Midbrain (tissue), 1 donor: ENCODE measurements at places on chromosomes 2 and 18.

GRCh38 chr2:145036421-145037011 lies 516.6 kb upstream of the ZEB2 start:
- no peak for DNase-seq

DNA sequence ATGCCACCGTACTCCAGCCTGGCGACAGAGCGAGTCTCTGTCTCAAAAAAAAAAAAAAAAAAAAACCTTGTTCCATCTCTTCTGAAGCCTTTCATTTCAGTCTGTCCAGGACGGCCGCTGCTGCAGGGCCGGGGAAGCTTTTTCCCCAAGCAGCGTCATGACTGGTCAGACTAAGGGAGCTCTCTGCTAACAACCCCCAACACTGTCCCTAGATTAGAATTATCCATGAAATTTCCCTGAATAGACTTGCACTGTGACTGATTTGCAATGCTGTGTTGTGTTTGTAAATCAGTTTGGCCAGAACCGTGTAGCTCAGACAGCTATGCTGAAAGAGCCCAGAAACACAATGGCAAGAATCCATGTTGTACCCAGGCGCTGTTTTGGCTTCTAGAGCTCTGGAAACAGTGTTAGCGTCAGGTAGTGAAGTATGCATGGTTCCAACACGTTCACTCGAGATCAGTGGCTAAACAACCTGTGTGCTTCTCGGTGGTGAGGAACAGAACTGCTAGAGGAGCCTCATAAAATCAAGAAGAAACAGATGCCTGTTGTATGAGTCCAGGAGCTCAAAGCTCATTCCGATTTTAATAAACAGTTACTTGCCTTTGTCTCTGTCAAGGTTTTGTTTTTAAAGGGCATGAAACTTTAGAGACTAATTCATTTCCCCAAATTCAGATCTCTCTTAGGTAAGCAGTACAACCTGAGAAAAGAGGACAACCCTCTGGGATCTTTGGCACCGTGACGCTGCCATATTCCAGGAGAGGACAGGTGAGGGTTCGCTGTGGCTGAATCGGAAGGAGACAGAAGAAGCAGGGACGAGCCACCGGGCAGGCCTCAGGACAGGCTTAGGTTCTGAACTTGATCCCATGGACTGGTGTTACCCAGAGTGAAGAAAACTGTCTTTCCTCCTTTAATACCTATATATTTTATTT lies 43.5 kb downstream of the GORASP2 start:
- DNase-seq: no peak

- no peak for DNase-seq
Observed at GRCh38 chr2:221612161-221612560, 40.1 kb upstream of the EPHA4 start.

- no peak for DNase-seq
Observed at GRCh38 chr2:21693081-21693480, 569.3 kb downstream of the TDRD15 start.

- no peak for DNase-seq
Observed at GRCh38 chr2:128833664-128834027, 515.0 kb upstream of the HS6ST1 start.

DNA sequence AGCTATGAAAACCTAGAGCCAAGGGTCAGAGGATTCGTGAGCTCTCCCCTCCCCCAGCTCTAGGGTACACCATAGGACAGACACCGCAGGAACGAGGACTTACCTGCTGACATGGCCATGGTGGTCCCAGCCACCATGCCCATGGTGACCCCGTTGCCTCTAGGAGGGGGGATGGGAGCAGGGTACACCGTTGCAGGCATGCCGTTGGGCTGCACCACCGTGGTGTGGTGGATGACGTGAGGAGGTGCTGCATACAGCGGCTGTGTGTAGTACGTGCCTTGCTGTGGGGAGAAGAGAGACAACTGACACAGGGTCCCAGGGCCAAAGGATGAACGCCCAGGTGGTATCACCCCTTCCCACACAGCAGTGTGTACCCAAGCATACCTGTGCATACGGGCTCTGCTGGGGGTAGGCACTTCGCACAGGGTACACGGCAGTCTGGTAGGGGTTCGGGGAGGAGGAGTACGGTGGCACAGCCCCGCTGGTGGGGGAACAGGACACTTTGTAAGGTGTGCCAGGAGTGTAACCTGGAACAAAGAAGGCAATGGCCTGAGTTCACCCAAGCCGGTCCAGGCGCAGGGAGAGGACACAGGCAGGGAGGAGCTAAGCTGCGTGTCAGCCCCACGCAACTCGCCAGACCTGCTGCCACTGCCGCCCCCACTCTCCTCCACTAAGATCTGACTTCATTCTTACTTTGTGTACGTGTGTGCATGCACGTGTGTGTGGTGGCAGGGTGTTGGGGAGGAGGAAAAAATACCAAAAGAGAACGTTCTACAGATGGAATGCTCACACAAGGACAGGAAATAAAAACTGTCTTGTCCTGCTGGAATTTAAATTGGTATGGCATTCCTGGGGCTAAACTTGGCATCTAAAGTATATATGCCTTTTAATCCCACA lies 37.8 kb downstream of the FAM168B start:
- DNase-seq: no peak

DNA sequence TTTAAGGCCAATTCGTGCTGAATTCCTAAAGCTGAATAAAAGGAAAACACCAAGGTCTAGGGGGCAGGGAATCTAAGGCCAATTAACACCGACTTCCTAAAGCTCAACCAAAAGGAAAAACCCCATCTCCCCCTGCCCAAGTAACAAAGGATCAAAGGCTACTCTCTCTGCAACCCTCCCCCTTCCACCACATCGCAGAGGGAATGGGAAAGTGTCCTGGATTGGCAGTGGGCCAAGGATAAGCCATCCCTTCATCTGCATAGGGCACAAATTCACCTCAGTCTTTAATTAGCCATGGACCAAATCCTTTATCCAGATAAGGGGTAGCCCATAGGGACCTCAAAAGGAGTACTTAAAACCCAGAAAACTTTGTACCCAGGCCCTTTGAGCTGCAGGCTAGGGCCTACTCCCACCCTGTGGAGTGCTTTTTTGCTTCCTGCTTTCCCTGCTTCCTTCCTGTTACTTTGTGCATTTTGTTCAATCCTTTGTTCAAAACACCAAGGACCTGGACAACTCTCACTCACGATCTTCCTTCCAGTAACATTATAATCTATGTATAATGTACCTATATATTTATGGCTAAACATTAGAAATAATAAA lies 2119.8 kb upstream of the CELF4 start:
- no peak for DNase-seq

- DNase-seq: no peak
Observed at GRCh38 chr18:79070486-79070885, 1.3 kb downstream of the ATP9B start.

- DNase-seq: no peak
Observed at GRCh38 chr2:31188131-31188530, 29.2 kb downstream of the CAPN14 start.

DNA sequence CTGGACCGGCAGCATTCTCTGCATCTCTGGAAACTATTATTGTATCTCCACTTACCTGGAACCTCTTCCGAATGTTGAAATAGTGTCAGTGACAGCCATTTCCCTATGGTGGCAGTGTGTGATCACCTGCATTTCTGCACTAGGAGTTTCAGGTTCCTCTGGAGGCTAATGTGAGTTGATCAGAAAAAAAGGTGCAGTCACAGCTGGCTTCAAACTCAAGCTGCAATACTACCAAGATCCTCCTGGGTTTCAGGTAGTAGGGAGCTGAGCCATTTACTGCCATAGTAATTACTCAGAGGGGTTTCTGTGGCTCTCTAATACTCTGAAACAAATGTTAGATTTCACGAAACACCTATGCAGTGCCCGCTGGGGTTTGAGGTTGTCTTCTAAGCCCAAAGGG lies 183.5 kb upstream of the OSR1 start:
- no peak for DNase-seq

GRCh38 chr2:44573996-44574395 lies 212.2 kb downstream of the CAMKMT start:
- DNase-seq: no peak

DNA sequence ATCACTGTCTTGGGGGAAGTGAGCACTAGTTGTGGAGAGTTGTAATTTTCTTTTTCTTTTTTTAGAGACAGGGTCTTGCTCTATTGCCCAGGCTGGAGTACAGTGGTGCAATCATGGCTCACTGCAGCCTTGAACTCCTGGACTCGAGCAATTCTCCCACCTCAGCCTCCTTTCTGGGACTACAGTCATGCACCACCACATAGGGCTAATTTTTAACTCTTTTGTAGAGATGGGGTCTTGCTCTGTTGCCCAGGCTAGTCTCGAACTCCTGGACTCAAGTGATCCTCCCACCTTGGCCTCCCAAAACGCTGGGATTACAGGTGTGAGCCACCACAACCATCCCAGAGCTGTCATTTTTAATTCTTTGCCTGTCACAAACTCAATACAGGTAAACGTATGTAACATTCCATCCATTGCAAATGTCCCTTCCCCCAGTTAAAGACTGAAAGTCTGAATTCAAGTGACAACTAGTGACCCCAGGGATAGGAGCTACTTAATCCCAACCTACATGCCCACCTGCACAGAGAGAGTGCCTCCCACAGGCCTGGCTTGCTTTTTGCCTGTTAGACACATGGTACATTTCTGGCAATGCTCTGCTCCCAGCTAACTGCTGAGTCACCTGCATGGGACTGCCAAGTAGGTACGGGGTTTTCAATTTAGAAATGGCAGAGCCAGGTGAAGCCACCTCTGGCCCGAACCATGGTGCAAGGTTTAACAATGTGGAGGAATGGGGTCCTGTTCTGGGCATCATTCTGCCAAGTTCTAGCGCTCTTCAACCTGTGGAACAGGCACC lies 60.6 kb downstream of the CYB5A start:
- no peak for DNase-seq

GRCh38 chr18:51578406-51578980 lies 381.0 kb upstream of the MEX3C start:
- no peak for DNase-seq

- DNase-seq: no peak
Observed at GRCh38 chr2:43207553-43208300, 18.7 kb downstream of the ZFP36L2 start.

DNA sequence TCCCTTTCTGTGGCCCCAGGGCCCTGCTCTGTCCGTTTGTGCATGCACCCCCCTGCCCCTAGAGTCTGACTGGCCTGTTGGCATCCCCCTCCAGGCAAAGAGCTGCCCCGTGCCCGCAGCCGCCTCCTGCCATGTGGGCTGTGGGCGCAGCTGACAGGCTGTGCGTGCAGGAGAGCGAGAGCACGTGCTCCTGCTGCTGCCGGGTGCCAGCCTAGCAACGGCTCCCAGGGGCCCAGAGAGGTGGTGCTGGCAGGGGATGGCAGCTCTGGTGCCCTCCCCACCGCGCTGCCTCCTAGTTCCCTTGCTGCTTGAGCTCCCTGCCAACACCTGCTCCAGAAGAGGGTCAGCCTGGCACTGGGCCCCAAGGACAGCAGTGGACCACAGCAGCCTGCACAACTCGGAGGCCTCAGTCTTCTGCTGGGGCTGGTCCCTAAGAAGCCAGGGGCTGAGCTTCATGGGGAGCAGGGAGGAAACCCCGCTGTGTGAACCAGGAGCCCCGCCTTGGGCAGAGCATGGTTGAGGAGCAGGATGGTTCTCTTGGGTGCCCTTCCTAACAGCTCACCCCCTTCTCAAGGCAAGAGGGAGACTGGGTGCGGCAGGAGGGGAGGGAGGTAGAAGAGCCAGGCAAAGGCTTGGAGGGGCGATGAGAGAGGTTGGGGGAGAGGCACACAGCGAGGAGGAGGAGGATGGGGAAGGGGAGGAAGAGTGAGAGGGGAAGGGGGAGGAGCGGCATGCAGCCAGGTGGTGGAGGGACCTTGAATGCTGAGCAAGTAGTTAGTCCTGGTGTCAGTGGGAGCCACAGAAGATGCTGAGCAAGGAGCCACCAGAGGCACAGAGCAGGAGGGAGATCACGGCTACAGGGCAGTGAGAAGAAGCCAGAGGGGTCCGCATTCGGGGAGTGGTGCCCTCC lies 23.8 kb upstream of the PTMA start:
- DNase-seq: peak; percentile 83

DNA sequence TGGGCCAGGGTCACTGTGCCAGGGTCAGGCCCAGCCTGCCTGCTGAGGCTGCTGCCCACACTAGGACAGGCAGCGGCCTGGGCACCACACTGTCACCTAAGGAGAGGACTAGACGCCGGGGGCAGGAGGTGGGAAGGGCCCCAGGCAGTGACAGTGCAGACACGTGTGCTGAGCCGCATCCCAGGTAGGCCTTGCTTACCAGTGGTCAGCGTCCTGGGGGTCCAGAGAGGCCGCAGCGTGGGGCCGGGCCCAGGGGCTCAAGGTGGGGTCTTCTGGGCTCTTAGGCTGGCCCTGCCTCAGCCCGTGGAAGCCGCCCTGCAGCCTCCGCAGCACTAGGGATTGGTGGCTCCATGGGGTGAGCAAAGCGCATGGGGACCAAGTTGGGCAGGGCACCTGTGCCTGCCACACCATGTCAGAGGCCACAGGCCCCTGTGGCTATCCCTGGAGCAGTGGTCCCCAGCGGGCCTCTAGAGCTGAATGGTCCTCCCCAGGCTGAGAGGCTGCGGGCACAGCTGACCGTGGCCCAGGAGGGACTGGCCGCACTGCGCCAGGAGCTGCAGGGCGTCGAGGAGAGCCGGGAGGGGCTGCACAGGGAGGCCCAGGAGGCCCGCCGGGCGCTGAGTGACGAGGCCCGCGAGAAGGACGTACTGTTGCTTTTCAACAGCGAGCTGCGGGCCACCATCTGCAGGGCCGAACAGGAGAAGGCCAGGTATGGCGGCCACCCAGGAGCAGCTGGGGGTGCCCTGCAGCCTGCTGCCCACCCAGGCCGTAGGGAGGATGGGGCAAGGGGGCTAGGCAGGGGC lies 35.2 kb upstream of the SNED1 start:
- no peak for DNase-seq

DNA sequence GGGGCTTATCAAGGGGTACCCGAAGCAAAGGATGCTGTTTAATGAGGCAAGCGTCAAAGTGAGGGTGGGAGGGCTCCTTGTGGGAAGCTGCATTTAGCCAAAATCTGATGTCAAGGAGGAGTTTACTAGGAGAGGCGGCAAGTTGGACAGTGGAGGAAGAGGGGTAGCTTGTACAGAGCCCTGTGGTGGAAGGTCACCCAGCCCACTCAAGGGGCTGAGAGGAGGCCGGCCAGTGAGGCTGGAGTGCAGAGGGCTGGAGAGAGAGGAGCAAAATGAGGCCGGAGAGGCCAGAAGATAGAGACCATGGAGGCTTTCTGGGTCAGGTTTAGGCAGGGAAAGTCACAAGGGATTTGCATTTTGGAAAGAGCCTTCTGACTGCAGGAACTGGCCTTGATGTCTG lies 49.5 kb downstream of the ASB1 start:
- DNase-seq: no peak
